Midbrain (tissue), 1 donor: ENCODE measurements at places on chromosomes 7 and 10.

DNA sequence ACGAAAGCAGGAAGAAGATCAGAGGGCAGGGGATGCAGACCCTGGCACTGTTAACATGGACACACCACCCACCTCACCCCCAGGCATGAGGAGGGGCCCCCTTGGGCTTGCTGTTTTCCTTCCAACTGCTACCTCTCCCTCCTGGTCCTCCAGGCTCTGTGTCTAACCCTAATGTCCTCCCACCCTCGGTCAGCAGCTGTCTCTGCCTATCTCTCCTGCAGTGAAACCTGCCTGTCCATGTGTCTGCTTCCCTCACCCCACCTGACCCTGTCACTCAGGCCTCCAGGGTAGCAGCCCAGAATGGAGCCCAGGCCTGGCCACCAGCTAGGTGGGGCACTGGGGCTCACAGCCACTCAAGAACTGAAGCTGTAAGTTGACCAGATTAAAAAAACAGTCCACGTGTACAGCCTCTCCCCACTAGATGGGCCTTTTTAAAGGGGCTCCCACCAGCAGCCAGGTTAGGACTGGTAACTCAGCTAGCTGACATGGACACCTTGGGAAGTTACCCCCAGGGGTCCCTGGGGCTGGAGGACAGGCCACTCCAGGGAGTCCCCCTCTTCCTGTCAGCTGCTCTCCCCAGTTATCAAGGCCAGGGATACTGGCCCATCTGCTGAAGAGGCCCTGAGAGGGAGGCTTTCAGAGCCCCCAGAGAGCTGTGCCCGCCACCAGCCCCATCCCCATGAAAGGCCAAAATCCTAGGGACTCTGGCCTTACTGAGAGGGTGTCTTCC, 1.5 kb downstream of the SMARCD3 start:
- no peak for DNase-seq

DNA sequence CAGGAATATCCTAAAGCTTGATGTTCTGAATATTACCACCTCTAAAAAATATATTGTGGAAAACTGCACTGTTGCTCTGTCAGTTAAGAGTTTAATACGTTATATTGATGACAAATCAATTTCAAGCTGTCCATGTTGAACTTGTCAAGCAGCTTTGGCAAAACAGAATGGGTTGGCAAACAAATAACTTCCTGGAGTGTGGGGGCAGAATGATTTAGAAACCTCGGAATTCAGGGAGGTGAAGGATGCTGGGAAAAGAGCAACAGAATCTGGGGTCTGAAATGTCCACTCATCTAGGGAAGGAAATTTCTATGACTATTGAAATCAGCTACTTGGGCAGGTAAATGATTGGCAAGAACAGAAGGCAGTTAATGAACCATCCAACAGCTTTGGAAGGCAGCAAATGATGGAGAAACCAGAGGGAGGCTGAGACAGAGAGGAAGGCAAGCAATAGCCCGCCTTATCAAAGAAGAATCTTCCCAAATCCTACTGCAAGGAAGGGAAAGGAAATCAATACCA, 95.1 kb upstream of the PALS2 start:
- no peak for DNase-seq

- no peak for DNase-seq
Observed at GRCh38 chr7:11203683-11204082, 230.0 kb downstream of the PHF14 start.

DNA sequence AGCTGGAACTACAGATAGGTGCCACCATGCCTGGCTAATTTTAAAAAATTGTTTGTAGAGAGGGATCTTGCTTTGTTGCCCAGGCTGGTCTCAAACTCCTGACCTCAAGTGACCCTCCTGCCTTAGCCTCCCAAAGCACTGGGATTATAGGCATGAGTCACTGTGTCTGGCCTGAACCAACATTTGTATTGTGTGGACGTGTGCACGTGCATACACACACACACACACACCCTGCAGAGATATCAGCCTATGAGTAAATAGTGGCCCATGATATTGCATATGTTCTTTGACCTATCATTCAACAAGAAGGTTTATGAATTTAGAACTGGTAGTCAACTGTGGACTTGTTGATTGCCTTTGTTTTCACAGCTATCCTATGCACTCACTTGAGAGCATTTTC, 161.6 kb downstream of the BAMBI start:
- no peak for DNase-seq

DNA sequence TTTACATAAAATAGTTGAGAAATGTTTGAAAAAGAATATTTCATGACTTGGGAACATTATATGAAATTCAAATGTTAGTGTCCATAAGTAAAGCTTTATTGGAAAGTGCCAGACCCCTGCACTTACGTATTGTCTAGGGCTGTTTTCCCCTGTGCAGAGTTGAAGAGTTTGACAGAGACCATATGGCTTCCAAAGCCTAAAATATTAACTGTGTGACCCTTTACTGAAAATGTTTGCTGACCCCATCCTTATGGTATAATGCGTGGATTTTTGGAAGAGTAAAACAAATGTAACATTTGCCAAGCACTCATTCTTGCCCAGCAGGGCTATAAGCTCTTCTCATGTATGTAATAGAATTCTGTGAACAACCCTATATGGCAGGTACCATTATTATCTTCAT, 40.1 kb upstream of the RAB18 start:
- DNase-seq, result no peak

DNA sequence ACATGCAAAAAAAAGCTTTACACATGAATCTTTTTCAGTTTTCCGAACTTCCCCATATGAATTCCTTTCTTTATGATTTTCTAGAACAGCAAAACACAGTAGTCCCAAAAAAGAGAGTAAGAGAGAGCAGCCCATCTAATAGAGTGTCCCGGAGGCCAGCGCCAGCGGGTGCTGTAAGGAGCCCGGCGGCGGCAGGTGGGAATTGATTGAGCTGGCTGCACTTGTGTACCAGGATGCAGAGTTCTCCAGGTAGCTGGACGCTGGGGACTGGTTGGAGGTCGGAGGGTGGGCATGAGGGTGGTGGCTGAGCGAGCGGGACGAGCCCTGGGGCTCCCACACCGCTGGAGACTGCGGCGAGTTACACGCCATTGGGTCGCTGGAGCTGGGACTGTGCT, 4.0 kb downstream of the DLX5 start:
- DNase-seq, result no peak

DNA sequence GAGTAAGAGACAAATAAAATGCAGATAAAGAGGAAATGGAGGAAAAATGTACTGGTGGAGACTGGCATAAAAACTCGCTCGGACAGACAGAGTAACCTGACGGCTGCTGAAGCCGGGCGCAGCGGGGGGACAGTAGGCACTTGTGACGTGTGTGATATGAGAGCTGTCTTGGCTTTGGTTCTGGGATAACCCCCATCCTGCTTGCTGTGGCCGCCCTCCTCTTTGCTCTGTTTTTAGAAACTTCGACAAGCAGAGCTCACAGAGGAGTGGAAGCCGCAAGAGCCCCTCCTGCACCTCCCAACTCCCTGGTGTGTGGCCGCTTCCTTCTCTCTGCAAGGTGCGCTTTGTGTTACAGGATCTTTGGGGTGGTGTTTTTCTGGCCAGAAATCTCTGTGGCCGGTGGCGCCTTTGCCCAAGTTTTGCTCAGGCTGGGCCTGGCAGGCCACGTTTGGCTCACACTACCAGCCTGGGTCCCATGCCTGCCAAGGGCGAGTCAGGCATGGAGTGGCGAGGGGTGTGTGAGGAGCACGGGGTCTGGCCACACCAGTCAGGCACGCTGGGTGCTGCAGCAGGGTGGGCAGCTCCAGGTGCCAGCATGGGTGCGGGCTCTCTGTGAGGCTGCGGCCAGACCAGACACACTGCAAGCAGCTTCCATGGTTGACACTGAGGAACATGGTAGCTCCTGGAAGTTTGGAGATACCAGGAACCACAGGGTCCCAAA, 268.0 kb downstream of the DNAJB6 start:
- no peak for DNase-seq

GRCh38 chr10:44395396-44395795, 10.5 kb upstream of the CXCL12 start:
- no peak for DNase-seq

DNA sequence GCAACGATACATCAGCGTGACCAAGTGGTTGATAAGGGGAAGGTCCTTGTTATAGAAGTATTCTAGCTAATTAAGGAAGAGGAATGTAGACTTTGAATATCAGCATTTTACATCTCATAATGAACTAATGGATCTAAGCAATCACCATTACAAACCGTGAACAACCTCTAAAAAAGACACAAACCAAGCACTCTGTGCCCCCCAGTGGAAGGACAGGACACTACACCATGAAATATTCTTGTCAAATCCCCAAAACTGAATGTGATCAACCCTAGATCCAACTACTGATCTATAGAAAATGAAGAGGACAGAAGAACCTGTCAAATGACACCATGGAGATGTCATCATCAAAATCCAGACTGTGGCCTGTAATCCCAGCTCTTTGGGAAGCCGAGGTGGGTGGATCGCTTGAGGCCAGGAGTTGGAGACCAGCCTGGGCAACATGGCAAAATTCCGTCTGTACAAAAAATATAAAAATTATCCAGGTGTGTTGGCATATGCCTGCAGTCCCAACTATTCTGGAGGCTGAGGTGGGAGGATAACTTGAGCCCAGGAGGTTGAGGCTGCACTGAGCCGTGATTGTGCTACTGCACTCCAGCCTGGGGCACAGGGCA, 111.3 kb upstream of the CARD11 start:
- peak; percentile 1 for DNase-seq

DNA sequence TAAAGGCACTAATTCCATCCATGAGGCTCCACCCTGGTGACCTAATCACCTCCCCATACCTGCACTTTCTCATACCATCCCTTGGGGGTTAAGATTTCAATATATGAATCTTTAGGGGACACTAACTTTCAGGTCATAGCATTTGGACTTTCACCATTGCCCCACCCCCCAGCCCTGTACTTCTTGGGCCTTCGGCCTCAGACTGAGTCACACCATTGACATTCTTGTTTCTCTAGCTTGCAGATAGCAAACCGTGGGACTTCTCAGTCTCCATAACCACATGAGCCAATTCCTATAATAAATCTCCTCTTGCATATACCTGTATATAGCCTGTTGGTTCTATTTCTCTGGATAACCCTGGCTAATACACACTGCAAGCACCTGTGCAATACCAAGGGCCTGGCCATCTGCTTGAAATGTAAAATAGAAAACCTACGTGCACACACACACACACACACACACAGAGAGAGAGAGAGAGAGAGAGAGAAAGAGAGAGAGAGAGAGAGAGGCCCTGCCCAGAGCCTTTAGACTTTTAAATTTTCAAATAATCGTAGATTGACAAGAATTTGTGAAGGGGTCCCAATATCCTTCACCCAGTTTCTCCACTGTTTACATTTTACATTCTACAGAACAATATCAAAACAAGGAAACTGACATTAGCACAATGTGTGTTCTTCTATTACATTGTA, 25.3 kb downstream of the ANXA8 start:
- DNase-seq, result no peak

DNA sequence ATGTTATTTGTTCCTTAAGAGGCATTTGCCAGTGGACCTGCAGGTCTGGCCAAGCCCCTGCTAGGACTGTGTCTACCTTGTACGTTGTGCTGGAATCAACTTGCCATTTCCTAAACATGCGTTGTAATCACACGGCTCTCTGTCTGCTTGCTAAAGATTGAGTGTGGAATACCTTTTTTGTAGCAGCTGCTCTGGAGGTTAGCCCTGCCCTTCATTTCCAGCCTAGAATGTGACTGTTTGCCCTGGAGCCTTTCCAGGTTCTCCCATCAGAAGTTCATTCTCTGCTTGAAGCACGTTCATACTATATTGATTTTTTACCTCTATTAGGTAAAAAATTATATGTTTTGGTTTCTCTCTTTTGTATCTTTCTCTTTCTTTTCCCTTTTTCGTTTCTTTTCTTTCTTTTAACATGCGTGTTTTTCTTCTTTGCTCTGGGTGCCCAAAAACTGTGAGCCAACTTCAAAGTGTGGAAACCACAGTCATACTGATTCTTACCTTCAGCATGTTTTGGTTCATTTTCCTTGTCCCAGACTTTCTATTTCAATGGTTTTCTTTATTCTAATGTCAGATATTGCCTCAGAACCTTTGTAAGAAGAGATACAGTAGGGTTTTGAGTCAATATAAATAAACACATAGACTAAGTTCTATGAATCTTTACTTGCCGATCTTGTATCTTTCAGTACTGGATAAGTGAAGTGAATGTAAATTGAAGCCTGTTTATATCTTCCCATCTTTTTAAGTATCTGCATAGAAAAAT, 111.9 kb upstream of the RPA3 start:
- no peak for DNase-seq

- no peak for DNase-seq
Observed at GRCh38 chr10:30553018-30553625, 76.4 kb downstream of the LYZL2 start.

- no peak for DNase-seq
Observed at GRCh38 chr7:16935341-16935735, 53.6 kb upstream of the AGR3 start.

DNA sequence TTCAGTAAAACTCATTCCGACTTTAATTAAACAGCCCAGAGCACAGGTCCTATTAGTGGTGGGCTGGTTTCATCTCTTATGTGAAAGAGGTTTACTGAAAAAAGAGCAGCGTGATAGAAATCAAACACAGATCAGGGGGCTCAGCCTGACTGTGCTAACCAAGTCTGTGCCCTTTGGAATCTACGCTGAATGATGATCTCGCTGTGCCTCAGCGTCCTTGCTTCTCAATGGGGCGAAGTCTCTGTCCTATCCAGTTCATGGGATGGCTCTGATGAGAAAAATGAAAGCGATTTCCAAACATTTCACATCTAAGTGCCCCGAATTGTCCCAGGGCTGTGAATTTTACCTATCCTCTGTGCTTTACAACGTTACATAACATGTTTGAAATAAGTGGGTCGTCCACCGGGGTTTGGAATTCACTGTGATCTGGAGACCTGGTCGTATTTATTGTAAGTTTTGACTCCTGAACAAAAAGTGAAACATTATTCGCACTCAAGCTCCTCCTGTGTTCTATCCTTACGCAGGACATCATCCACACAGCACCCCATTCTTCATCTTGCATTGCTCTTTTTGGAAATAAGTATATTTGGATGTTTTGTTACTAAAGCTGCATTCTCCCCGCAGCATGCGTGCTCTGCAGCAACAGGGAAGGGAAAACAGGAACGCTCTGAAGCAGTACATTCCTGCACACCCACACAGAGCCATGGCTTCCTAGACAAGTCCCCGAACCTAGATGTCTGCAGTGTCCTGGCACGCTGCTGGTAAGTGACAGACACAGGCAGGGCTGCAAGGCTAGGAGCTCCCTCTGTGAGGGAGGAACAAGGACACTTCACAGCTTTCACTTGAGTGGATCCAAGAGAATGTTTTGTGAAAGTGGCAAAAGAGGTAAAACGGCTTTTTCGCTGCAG, 83.5 kb downstream of the SLC37A3 start:
- peak; percentile 13 for DNase-seq

- DNase-seq, result no peak
Observed at GRCh38 chr7:114956702-114957101, 34.8 kb downstream of the MDFIC start.

- no peak for DNase-seq
Observed at GRCh38 chr7:25863005-25863728, 288.8 kb upstream of the NFE2L3 start.

DNA sequence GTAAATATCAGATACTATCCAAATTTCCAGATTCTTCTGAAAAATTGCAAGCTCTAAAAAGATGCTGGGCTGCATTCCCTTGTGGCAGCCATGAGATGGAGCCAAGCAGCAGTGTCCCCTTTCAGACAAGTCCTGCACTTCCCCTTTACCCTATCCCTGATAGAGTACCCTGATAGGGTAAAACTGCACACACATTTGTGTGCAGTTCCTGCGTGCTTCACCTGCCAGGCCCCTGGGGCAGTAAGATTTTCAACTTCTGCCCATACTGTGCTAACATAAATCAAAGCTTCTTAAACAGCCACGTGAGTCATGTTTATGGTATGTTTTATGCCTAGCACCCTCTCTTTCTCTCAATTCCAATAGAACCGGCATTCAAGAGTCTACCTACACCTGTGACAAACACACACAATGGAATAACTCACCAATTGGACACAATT, 52.2 kb downstream of the IFIT5 start:
- DNase-seq, result no peak
